Neural cell (in vitro differentiated cells): ENCODE measurements at places on chromosomes 7 and 10. TPM values are rescaled to one million over a fixed set of nuclear protein-coding genes. Genes with fewer than 3 reads are reported as not detected.

Gene ZNF365
- polyA plus RNA-seq = 1.9 and 3.1 TPM in 2 replicates

Gene GFRA1
- 2.3 and 13.9 TPM in 2 replicates for polyA plus RNA-seq

Gene IFIT1
- polyA plus RNA-seq = 0.20 TPM in 1 of 2 replicates, not detected in the other

Gene FBXL13
- polyA plus RNA-seq = 0.57 and 1.7 TPM in 2 replicates

Gene MMP21
- not detected in 2 replicates for polyA plus RNA-seq

Gene ACTL6B
- 339 and 389 TPM in 2 replicates for polyA plus RNA-seq

Gene WDFY4
- polyA plus RNA-seq = not detected in 2 replicates

Gene UBE2D4
- polyA plus RNA-seq = 11.2 and 17.2 TPM in 2 replicates

Gene R3HCC1L
- polyA plus RNA-seq = 11.1 and 12.8 TPM in 2 replicates

Gene CPA5
- polyA plus RNA-seq = not detected in 2 replicates

Gene STEAP1
- not detected in 2 replicates for polyA plus RNA-seq

Gene RBP3
- not detected in 2 replicates for polyA plus RNA-seq

Gene SPRN
- polyA plus RNA-seq = 0.28 and 1.1 TPM in 2 replicates

Gene AKR1C4
- polyA plus RNA-seq = not detected in 2 replicates

Gene STEAP2
- 4.6 and 5.9 TPM in 2 replicates for polyA plus RNA-seq

Gene TUBB8
- 0.46 and 0.69 TPM in 2 replicates for polyA plus RNA-seq

Gene EFCAB10
- polyA plus RNA-seq = 0.58 TPM in 1 of 2 replicates, not detected in the other

Gene LRRC17
- 6.7 and 8.6 TPM in 2 replicates for polyA plus RNA-seq

Gene PAPOLB
- 0.05 and 0.10 TPM in 2 replicates for polyA plus RNA-seq

Gene SSC4D
- 2.5 TPM in 1 of 2 replicates, not detected in the other for polyA plus RNA-seq

Gene SLC26A5
- not detected in 2 replicates for polyA plus RNA-seq

Gene ACTR3C
- polyA plus RNA-seq = not detected in 2 replicates

Gene WNT8B
- 0.37 TPM in 1 of 2 replicates, not detected in the other for polyA plus RNA-seq

Gene PAX4
- not detected in 2 replicates for polyA plus RNA-seq

Gene FAM24B
- 2.8 and 3.4 TPM in 2 replicates for polyA plus RNA-seq

Gene CLDN4
- polyA plus RNA-seq = 0.09 TPM in 1 of 2 replicates, not detected in the other

Gene POLD2
- 79.5 and 84.6 TPM in 2 replicates for polyA plus RNA-seq

Gene OR2A1
- not detected in 2 replicates for polyA plus RNA-seq

Gene FAM131B
- 45.9 and 58.5 TPM in 2 replicates for polyA plus RNA-seq

Gene ABCB4
- not detected in 2 replicates for polyA plus RNA-seq

Gene DEPP1
- polyA plus RNA-seq = 4.3 and 5.2 TPM in 2 replicates

Gene SPDYE5
- polyA plus RNA-seq = 0.07 and 0.26 TPM in 2 replicates

Gene UNC5B
- 1.8 and 2.0 TPM in 2 replicates for polyA plus RNA-seq

Gene ZNF487
- polyA plus RNA-seq = 6.2 and 11.8 TPM in 2 replicates

Gene ZNF467
- 11.9 and 12.8 TPM in 2 replicates for polyA plus RNA-seq

Gene VGF
- 36.8 and 39.3 TPM in 2 replicates for polyA plus RNA-seq

Gene CYP3A5
- polyA plus RNA-seq = not detected in 2 replicates

Gene SEC24C
- 43.0 and 44.8 TPM in 2 replicates for polyA plus RNA-seq

Gene LLCFC1
- not detected in 2 replicates for polyA plus RNA-seq
